ENCODE measurements at places on chromosomes 4 and X. TPM values are rescaled to one million over a fixed set of nuclear protein-coding genes. Genes with fewer than 3 reads are reported as not detected.

The SMIM31 gene
- not detected for total RNA-seq

The GDPD2 gene
- total RNA-seq: 68.7 TPM

GRCh38 chrX:1165535-1166196, 46.8 kb downstream of the CRLF2 start:
- no peak for DNase-seq

DNA sequence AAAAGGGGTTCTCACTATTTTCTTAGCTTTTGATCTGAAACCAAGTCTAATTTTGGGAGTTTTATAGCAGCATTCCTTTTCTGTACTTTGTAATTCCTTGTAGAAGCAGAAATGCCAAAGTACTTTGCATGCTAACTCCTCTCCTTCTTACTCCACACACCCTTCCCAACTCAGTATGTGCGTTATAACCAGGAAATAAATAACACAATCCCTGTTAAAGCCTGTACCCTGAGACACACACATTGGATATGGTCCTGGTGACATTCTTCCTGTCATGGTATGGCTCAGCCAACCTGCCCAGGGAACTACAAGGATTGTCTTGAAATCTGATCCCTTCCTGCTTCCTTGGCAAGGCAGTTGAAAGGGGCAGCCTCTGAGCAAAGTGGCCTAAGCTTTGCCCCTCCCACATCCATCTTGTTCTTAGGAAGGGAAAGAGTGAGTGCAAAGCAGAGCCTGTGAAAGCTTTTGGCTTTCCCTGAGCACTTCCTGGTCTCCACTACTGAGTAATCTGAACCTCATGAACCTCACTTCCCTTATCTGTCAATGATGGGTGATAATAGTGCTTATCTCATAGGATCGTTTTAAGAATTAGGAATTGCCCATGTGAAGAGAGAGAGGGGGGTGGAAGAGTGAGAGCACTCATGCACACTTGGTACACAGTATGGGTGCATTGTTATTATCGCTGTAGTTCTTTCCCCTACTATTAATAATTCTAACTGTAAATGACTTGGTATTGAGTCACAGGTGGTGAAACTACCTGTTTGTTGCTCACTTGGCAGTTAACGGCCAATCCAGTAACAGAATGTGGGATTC, 109.3 kb downstream of the AFF2 start:
- no peak for DNase-seq

DNA sequence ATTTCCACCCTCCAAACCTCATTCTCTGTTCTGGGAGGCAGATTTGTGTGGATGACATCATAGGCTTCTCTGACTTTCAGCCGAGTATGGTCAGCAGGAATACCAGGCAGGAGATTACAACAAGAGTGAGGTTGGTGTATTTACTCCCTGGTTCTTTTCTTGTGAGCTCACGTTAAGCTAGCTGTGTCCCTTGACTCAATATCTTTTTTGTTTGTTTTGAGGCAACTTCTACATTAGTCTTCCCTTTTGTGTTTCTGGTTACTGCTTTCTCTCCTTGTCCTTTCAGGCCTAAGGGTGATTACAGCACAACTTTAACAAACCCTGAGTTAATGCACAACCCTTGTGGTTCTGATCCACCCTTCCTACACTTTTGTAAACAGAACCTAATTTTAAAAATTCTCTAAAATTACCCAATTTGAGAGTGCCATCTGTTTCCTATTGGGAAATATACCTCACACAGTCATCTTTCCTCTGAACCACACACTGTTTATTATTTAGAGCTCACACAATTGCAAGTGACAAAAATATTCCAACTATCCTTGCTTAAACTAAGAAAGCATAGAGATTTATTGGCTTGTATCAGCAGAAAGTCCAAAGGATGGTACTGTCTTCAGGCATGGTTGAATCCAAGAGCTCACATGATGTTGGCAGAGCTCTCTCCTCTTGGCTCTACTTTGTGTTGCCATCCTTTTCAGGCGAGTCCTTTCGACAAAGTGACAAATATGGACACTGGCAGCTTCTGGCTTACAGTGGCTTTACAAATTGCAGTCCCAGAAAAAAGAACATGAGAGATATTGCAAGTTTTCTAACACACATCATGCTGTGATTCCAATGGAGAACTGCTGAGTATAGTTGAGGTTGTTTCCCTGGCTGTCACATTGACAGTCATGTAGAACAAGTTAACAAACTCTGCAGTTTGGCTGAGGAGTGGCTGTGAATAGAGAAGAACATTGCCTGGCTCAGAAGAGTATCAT, 150.5 kb upstream of the DDIT4L start:
- no peak for DNase-seq

- no peak for DNase-seq
Measured at GRCh38 chrX:110992611-110993010, 103.4 kb upstream of the PAK3 start.

- no peak for DNase-seq
Measured at GRCh38 chr4:65515646-65516045, 154.6 kb downstream of the EPHA5 start.

The ADAM29 gene
- total RNA-seq: not detected

The ZCCHC12 gene
- not detected for total RNA-seq

The CACNA1F gene
- total RNA-seq: 0.21 TPM

DNA sequence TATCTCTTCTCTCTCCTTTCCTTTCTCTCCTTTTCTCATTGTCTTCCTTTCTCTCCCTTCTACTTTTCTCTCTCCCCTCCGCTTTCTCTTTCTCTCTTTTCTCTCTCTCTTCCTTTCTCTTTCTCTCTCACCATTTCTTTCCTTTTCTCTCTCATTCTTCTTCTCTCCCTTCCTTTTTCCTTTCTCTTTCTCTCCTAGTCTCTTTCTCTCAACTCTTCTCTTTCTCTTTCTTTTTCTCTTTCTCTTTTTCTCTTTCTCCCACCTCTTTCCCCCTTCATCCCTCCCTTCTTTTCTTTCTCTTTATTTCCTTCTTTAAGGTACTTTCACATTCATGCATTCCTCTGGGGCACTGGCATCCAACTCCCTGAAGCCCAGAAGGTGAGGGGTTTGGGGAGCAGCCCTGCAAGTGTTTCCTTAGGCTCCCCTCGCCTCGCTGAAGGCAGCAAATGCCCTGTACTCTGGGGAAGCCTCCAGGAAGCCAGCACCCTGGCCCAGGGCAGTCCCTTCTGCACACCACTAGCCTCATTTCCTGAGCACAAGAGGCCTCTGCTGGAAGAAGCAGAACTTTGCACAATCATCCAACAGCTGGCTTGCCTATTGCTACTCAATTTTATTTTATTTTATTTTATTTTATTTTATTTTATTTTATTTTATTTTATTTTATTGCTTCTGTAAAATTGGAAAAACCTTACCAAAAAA, 124.2 kb downstream of the NFKB1 start:
- no peak for DNase-seq

The CXCL1 gene
- 1.7 TPM for total RNA-seq

Data from suprapubic skin (tissue), 4 donors.